Right kidney (tissue), 9 donors: ENCODE measurements at places on chromosomes 2 and 18.

DNA sequence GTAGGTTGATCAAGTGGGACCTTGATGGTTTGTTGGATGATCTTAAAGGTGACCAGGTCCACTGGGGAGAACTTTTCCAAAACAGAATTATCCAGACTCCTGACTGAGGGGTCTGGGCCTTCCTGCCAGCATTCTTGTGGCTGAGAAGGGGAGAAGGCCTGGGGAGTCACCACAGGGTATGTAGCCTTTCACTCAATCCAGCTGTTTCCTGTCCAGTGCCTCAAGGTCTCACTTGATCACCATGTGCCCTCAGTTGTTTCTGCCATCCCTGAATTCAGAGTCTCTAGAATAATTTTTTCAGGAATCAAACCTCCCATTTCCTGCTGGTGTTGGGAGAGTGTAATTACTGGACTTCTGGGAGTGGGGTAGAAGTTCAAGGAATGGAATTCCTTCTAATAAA, 54.4 kb upstream of the TANC1 start:
- DNase-seq = no peak

- no peak for DNase-seq
Observed at GRCh38 chr2:78977661-78978145, 47.8 kb upstream of the REG3G start.

GRCh38 chr2:213545481-213545880, 261.2 kb downstream of the SPAG16 start:
- no peak for DNase-seq

GRCh38 chr2:217878915-217879590, 123.7 kb downstream of the TNS1 start:
- no peak for DNase-seq

DNA sequence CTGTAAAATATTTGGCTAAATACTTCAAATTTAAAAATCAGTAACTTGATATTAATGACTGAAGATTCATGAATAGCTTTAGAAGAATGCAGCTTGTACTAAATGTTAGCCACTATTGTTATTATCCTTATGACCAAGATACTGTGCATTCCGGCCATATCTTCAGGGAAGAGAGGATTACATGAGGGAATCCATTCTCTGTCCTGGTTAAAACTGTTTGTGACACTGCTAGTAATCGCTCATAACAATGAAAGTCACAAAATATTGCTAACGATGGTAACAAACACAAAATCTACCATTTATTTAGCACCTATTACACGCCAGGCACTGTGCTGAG, 217.7 kb downstream of the PRKCE start:
- DNase-seq = no peak

GRCh38 chr2:132465917-132466316, 49.3 kb downstream of the GPR39 start:
- DNase-seq = no peak

DNA sequence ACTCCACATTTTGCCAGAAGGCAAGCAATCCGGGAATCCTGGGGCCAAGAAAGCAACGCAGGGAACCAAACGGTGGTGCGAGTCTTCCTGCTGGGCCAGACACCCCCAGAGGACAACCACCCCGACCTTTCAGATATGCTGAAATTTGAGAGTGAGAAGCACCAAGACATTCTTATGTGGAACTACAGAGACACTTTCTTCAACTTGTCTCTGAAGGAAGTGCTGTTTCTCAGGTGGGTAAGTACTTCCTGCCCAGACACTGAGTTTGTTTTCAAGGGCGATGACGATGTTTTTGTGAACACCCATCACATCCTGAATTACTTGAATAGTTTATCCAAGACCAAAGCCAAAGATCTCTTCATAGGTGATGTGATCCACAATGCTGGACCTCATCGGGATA, 26.8 kb downstream of the B3GNT2 start:
- DNase-seq = no peak

- DNase-seq = no peak
Observed at GRCh38 chr18:57426187-57426586, 9.0 kb upstream of the ONECUT2 start.

DNA sequence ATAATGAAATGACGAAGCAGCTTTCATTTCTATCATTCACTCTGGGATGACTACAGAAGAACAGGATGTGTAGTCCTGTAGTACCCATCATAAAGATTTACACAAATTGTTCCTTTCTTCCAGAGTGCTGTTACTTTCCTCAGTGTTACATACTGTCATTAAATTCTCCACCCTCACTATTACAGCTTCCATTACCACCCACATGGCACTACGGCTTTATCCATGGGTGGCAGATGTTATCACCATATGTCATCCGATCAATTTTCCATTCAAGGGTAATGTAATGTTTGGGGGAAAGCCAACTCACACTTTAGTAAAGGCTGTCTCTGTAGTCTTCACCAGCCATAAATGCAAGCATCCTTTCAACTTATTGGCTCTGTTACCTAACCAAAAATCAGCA, 7.1 kb upstream of the CSRNP3 start:
- DNase-seq = no peak

- DNase-seq = no peak
Observed at GRCh38 chr2:23429036-23429435, 44.1 kb downstream of the KLHL29 start.

DNA sequence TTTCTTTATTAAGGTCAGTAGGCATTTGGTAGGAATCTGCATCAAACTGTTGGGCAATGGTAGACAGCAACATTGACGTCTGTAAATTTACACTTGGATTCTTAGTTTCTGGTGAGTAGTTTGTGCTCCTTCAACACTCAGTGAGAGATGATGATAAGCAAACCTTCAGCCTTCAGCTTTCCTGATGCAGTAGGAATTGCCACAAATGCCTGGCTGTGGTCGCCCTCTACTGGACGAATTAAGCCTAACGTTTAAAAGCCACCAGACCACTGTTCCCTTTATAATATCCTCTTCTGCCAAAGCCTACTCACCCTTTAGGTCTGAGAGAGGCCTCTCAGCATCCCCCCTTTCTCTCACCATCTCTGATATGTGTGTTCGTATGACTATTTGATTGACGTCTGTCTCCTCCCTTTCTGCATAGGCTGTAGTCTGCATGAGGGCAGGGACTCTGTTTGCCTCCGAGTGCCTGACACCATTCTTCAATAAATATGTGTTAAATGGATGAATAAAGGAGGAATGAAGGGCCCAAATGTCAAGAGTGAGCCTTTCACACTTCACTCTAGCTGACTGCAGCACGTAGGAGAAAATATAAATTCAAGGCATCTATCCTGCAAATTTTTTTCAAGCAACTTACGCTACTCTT, 47.0 kb upstream of the PLEKHM3 start:
- DNase-seq = peak; percentile 18

DNA sequence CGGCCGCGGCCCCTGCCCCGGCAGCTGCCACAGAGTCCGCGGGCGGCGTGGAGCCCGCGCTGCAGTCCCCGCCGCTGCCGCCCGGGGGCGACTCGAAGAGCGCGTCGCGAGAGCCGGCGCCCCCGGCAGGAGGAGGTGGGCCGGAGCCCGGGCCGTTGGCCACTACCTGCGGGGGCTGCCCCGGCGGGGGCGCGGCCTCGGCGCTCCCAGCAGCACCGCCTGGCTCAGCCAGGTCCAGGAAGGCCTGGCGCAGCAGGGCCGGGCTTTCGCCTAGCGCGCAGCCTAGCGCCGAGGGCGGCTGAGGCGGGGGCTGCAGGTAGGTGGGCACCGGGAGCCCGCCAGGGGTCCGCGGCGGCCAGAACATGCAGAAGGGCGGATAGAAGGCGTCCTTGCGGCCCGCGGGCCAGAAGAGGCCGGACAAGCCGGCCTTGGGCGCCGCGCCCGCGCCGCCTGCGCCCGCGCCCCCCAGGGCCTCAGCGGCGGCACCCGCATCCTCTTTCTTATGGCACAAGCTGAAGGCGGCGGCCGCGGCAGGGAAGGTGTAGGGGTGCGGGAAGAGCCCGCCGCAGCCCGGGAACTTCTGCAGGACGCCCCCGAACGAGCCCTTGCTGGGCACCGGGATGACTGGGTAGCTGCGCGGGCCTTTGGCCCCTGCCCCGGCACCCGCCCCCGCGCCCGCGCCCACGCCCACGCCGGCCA, 3.9 kb downstream of the SKOR2 start:
- DNase-seq = peak; percentile 31

DNA sequence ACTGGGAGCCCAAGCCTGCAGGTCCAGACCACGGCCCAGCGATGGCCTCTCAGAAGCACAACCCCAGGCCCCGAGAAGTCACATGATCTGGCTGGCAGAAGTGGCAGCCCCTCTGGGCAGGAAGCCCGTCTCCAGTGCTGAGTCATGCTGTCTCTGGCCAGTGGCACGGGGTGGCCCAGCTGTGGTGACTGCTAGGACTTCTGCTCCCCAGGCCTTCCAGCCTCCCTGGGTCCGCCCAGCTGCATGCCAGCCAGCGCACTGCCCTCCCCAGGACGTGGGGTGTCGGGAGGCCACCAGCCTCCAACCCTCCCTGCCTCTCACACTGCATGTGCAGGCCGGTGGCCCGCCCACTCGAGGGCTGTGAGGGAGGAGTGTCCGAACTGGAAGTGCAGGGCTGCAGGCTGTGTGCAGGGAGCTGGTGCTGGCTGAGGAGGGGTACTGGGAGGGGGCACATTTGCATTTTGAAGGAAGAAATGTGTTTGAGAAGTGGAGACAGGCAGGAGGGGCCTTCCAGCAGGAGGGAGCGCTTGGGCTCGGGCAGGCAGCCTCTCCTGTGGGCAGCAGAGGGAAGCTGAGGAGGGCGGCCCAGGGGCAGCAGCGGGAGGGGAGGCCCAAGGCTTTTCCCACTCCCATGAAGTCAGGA, 17.0 kb upstream of the HPCAL1 start:
- no peak for DNase-seq

GRCh38 chr2:54556621-54557121, 100.5 kb downstream of the SPTBN1 start:
- no peak for DNase-seq

- DNase-seq = no peak
Observed at GRCh38 chr2:49029406-49029805, 124.9 kb downstream of the FSHR start.

GRCh38 chr18:11943551-11943950, 35.4 kb upstream of the MPPE1 start:
- DNase-seq = no peak

GRCh38 chr2:68832233-68832869, 38.8 kb downstream of the BMP10 start:
- DNase-seq = no peak

DNA sequence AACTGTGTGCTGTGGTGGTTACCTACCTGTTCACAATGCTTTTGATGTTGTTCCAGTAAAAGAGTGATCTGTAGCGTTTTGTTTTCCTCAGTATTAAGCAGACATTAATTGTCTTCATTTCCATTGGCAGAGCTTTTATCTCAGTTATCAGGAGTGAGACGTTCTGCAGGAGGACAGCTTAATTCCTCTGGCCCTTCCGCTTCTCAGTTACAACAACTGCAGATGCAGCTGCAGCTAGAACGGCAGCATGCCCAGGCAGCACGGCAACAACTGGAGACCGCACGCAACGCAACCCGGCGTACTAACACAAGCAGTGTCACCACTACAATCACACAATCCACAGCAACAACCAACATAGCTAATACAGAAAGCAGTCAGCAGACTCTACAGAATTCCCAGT, 78.3 kb downstream of the KCMF1 start:
- DNase-seq = no peak

DNA sequence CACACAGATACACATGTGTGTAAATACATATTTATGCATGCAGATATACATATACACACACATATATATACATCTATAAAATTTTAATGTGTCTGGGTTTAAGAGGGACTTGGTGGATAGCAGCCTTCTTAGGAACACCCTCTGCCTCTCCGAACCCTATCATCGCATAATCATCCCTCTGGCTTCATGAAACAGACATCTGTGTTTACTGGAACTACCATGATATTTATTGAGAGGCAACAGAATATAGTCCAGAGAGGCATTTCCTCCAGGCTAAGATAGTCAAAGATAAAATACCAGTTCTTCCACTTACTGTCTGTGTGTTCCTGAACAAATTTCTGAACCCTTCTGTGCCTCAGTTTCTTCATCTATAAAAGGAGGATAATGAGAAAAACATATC, 239.0 kb upstream of the FANCL start:
- no peak for DNase-seq

- DNase-seq = no peak
Observed at GRCh38 chr2:167136879-167137596, 248.8 kb downstream of the XIRP2 start.

GRCh38 chr2:230924092-230924469, 961 bp downstream of the GPR55 start:
- no peak for DNase-seq

- no peak for DNase-seq
Observed at GRCh38 chr2:24840164-24840869, 47.1 kb downstream of the CENPO start.

GRCh38 chr18:75167759-75168618, 41.0 kb downstream of the PTGR3 start:
- no peak for DNase-seq

- DNase-seq = no peak
Observed at GRCh38 chr2:174635015-174635593, 37.5 kb upstream of the WIPF1 start.

DNA sequence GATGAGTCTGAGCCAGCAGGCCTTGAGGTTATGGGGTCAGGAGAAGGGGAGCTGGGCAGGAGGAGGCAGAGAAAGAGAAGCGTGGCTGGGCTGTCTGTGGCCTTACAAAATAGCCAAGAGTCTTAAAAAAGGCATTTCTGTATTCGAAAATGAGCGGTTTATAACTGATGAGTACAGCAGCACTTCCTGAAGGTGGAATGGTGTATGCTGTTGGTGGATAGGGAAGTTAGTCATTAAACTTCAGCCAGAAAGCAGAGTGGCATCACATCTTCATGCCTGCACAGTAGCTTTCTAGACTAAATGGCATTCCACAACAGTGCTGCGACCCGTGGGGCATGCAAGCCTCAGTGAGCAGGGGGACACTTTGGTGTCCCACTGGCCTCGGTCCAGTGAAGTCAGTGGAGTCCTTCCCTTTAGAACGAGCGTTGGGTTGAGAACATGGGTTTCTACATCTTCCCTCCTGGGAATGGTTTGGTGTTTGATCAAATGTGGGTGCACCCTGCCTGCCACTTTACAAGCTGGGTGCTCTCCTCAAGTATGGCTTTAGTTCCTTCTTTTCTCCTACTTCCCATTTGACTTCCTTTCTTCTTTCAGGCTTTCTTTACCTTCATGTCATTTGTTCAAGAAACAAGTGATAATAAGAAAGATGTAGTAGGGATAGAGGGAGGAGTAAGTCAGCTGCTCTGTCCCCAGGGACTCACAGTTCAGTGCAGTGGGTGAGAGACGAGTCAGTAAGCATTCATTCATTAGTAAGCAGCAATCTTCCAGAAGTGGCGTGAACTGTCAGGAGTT, 96.3 kb downstream of the ARMC9 start:
- DNase-seq = no peak
